H4 (cell line): ENCODE measurements at places on chromosomes 4 and X.
A peak's percentile ranks its signal among the peaks of the same experiment; 100 is the strongest.

DNA sequence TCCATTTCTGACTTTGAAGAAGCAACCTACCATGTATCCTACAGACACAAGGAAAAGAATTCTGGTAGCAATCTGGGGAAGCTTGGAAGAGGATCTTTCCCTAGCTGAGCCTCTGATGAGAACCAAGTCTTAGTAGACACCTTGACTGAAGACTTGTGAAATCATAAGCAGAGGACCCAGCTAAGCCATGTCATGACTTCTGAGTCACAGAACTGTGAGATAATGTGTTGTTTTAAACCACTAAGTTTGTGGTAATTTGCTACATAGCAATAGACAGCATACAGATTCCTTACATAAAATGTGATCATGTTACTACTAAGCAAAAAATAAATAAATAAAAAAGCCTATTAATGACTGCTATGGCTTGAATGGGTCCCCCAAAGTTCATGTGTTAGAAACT, 71.3 kb upstream of the ANKRD50 start:
- peak; percentile 38 for DNase-seq

GRCh38 chr4:95014068-95014467, 256.3 kb downstream of the BMPR1B start:
- DNase-seq: no peak

DNA sequence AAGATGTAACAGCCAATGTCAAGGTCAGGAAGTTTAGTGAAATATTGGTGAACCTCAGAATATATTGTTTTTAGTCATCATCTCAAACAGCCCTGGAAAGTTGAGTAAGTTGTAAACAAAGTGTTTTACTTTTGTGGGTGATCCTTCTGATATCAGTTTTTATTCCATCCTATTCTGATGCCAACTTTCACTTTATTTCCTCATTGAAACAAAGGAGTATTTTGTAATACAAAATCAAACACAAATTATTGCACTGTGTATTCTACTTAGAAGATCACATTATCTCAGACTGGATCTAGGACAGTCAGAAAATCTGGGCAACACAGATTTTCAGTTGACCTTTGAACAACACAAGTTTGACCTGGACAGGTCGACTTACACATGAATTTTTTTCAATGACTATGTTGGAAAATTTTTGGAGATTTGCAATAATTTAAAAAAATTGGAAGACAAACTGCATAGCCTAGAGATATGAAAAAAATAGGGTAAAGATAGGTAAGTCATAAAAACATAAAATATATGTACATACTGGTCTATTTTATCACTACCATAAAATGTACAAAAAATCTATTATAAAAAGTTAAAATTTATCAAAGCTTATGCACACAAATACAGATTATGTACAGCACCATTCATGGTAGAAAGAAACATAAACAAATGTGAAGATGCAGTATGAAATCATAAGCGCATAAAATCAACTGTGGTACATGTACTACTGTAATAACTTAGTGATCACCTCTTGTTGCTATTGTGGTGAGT, 709.1 kb upstream of the FAM241A start:
- no peak for DNase-seq

GRCh38 chr4:155615081-155615887, 51.4 kb upstream of the GUCY1A1 start:
- no peak for DNase-seq

DNA sequence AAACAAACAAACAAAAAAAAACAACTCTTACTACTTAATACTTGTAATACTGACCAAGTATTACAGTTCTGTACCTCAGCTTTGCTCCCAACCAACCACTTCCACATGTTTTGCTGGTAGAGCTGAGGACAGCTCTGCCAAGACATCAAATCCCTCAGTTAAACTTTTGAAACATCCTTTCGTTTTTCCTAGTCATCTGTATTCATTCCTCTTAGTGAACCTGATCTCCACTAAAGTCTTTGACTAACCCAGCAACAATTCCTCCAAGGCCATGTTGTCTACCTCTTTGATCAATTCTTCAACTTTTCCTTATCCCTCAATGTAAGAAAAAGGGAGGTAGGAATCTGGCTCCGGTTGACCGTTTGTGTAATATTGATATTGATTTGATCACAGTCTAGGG, 247.5 kb downstream of the ARHGAP24 start:
- no peak for DNase-seq

GRCh38 chrX:113124693-113125092, 284.1 kb upstream of the AMOT start:
- DNase-seq: no peak

DNA sequence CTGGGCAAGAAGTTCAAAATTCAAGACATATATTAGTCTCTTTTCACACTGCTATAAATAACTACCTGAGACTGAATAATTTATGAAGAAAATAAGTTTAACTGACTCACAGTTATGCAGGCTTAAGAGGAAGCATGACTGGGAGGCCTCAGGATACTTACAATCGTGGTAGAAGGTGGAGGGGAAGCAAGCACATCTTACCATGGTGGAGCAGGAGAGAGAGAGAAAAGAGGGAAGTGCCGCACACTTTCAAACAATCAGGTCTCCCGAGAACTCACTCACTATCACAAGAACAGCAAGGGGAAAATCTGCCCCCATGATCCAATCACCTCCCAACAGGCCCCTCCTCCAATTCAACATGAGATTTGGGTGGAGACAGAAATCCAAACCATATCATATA, 273.3 kb upstream of the RASGEF1B start:
- no peak for DNase-seq
